NCI-H2029 (cell line): ENCODE measurements at places on chromosomes 16 and 17.

GRCh38 chr17:82205720-82206508 lies 6.7 kb downstream of the CCDC57 start:
- peak; percentile 71 for DNase-seq

GRCh38 chr17:17345686-17346427 lies 42.7 kb downstream of the NT5M start:
- DNase-seq, result no peak

- DNase-seq, result no peak
These were observed 35.3 kb upstream of the MMP2 start for GRCh38 chr16:55443434-55444346.

DNA sequence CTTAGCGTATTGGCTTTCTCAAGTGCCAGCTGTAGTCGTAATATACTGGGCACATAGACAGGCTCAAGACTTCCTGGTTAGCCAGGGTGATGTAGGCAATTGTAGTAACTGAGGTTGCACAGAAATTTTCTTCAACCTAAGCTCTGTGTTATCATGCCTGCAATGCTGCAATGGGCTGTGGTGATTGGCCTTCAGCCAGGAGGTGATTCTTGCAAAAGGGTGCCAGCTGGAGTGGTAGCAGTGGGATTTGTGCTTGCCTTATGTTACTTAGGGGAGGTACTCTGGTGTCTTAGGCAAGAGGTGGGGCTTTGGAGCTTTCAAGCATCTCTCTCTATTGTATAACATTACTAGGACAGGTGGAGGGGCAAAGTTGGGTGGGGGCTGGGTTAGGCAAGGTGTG lies 495.1 kb downstream of the CDH11 start:
- DNase-seq, result no peak

- no peak for DNase-seq
These were observed 240.4 kb upstream of the TNRC6C start for GRCh38 chr17:77717941-77718668.

DNA sequence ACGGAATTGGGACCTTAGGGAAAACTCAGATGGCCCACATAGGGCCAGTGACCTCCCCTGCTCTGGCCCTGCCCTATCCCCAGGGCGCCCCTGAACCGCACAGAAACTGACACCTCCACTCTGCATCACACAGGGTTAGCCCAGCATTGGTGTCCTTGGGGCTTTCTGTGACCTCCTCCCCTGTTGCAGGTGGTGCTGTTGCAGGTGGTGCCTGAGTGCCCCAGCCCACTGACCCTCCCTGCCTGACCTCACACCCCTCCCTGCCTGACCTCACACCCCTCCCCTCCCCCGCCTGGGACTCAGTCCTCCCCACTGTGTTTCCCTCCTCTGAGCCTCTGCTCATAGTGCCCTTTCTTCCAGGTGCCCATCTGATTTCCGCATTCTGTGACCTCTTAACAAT lies 21.4 kb downstream of the TNFRSF13B start:
- no peak for DNase-seq

GRCh38 chr17:18246880-18247612 lies 11.5 kb downstream of the FLII start:
- peak; percentile 68 for DNase-seq

DNA sequence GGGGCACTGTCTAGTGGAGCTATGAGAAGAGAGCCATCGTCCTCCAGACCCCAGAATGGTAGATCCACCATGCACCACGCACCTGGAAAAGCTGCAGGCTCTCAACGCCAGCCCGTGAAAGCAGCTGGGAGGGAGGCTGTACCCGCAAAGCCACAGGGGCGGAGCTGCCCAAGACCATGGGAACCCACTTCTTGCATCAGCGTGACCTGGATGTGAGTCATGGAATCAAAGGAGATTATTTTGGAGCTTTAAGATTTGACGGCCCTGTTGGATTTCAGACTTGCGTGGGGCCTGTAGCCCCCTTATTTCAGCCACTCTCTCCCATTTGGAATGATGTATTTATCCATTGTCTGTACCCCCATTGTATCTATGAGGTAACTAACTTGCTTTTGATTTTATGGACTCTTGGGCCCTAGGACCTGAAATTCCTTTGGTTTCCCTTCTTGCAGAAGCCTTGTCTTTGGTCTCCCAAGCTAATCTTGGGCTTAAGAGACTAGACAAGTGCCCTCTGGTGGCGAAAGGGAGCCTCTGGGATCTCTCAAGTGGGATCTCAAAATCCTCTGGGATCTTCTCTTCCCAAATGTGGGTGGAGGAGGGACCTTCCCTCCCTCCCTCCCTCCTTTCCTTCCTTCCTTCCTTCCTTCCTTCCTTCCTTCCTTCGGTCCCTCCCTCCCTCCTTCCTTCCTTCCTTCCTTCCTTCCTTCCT lies 58.2 kb upstream of the HAPSTR1 start:
- peak; percentile 1 for DNase-seq

DNA sequence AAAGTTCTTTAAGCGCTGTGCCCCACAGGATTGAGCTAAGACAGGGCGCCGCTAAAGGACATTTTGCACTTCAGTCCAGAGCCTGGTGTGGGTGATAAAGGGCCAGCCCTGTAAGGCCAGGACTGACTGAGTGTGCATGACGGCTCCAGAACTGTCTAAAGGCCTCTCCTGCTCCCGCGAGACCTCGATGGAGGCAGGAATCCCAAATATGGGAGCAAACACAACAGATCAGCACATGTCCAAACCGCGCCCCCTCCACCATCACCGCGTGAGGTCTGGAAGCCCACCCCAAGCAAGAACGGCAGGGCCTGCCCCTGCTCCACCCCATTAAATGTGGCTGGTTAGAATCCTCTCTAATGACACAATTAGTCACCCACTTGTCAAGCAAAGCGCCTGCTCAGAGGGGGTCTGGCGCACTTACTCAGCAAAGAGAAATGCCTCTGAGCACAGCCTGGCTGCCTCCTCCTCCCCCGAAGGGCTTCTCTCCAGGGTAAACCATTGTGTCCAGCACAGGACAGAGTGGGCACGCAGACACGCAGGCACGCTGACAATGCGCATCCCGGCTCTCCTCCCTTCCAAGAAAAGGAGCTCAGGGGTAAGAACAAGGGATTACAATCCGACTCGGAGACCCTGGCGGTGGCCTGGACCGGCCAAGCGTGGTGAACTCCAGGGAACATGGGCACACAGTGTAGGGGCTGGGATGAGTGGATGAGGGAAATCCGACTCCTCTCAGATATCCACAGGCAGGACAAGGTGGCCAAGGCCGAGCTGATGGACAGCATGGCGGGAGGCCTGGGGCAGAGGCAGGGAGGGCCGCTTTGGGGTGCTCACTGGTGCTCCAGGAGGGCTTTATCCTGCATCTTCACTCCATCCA lies 1.5 kb downstream of the MXRA7 start:
- no peak for DNase-seq

DNA sequence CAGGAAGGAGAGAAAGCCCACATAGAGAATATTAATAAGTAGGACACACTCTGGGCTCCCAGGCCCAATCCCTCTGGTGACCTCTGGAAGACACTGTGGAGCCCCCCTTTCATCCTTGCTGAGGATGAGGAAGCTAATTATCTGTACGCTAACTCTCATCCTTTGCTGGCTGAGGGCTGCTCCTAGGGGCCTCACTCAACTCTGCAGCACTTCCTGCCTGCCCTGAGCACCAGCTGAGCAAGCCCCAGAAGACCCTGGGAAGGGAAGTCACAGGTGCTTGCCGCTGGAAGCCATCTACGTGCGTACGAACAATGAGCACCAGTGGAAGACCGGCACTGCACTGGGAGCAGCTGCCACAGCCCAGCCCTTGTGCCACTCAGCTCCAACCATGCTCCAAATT lies 145.8 kb upstream of the CDH5 start:
- DNase-seq, result no peak

GRCh38 chr17:29357821-29358232 lies 32.3 kb upstream of the TAOK1 start:
- no peak for DNase-seq

GRCh38 chr17:15119968-15120367 lies 145.2 kb downstream of the PMP22 start:
- DNase-seq, result no peak

- DNase-seq, result no peak
These were observed 21.6 kb downstream of the POLR3E start for GRCh38 chr16:22318690-22319358.

DNA sequence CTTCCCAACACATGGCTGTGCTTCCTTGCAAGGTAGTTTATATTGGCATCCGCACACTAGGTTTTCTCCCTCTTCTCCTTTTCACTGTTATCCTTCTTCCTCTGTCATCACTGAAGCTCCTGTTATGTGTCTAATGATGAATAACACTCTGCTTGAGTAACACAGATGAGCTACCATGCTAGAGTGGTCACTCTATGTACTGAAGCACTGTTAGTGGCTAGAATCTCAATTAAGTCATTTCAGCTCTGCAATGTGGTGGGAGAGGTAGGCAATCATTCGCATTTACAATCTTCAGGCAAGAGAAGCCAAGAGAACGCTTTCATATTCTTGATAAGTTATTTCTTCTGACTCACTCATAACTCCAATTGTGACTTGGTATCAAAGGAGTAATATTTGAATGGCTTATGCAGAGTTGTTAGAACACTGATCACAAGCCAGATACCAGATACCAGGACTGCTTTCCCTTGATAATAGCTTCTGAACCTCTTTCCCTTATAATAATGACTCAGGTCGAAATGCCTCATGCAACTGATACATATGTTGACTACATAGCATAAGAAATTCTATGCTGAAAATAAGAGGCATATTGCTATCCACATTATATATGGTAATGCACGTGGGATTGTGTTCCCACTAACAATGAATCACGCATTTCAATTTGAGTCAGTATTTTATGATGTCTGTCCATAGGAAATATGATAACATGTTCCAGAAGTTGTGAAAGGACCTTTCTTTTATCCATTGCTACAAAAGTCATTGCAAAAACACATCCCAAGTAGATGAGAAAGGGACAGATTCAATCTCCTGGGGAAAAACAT lies 158.0 kb upstream of the HS3ST3A1 start:
- no peak for DNase-seq

DNA sequence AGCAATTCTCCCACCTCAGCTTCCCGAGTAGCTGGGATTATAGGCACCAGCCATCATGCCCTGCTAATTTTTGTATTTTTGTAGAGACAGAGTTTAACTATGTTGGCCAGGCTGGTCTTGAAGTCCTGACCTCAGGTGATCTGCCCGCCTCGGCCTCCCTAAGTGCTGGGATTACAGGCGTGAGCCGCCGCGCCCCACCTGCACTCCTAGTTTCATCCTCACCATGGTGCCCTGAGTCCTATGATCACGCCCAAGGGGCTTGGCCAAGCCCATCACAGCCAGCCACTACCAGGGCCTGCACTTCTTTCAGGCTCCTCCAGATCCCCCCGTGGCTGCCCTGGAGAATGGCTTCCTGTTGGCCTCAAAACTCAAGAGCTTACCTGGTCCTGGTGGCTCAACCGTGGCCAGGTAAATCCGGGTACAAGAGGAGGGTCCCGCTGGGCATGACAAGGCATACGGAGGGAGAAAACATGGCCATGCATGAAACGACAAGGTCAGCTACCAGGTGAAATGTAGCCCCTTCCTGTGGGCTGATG lies 20.4 kb upstream of the TFAP4 start:
- no peak for DNase-seq

GRCh38 chr17:36089888-36090836 lies at the start of gene CCL3:
Gene CCL3, minus strand, starts transcription at chr17:36090143. Its CDS starts 85 bp downstream, at chr17:36090058.
- no peak for DNase-seq

GRCh38 chr17:60065867-60066266 lies 12.9 kb downstream of the HEATR6 start:
- DNase-seq, result no peak

- DNase-seq, result peak; percentile 87
These were observed 481 bp downstream of the MYO19 start for GRCh38 chr17:36533935-36534839.

DNA sequence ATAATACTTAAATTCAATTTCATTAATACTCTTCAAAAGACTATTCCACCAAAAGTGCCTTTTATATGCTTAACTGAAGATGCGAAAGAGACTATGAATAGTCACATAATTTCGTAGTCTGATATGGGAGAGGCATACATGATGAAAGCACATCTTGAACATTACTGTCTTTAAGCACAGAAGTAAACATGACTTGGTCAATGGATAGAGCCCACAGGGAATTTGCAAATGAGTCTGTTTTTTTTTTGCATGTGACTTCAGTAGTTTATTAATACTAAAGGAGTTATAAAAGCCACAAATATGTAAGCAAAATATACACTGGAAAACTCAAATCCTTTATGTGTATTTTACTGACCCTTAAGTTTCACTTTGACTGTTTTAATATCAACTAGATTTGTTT lies 15.9 kb downstream of the ADPRM start:
- DNase-seq, result no peak

GRCh38 chr17:57480438-57481196 lies 224.3 kb downstream of the MSI2 start:
- no peak for DNase-seq

- DNase-seq, result no peak
These were observed 7.3 kb downstream of the C16orf54 start for GRCh38 chr16:29738514-29738913.

GRCh38 chr17:76049836-76050537 lies 22.3 kb downstream of the SRP68 start:
- no peak for DNase-seq

- no peak for DNase-seq
These were observed 123.4 kb downstream of the NTN1 start for GRCh38 chr17:9144502-9145249.

GRCh38 chr17:82228842-82229697 lies at the start of gene SLC16A3:
Gene SLC16A3, plus strand, starts transcription at chr17:82229042. Its CDS starts 6,967 bp downstream, at chr17:82236009.
- peak; percentile 21 for DNase-seq

GRCh38 chr16:72098936-72099335 lies 5.3 kb downstream of the DHX38 start:
- DNase-seq, result no peak

DNA sequence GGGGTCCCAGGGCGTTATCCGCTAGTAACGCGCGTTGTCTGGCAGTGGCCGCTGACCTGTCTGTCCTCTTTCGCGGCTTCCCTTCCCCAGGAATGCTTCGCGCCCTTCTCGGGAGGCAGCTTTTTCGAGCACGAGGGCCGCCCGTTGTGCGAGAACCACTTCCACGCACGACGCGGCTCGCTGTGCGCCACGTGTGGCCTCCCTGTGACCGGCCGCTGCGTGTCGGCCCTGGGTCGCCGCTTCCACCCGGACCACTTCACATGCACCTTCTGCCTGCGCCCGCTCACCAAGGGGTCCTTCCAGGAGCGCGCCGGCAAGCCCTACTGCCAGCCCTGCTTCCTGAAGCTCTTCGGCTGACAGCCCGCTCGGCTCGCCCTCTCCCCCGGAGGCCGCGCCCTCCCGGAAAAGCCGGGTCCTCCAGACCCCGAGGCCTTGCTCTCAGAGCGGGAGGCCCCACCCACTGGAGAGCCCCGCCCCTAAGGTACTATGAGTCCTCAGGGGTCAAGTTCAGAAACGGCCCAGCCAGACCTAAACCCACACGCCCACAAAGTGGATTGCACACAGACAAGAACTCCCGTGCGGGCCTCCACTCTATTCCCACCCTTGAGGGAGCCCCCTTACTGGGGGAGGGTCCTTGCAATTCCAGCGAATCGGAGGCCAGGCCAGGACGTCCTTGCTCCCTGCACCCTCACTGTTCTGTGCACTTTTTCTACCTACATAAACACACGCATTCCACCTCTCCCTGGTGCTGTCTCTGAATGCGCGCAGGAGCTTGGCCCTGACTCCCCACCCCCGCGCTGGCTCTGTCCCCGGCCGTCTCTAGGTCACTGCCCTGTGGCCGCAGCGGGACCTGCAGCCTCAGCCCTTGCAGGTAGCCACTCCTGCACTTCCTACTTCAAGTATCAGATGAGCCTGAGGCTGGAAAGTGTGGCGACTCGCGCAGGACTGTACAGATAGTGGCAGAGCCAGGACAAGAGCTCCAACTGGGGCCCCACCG lies 5.4 kb upstream of the SLC5A2 start:
- peak; percentile 42 for DNase-seq
